ENCODE measurements at places on chromosomes 12 and 14.

DNA sequence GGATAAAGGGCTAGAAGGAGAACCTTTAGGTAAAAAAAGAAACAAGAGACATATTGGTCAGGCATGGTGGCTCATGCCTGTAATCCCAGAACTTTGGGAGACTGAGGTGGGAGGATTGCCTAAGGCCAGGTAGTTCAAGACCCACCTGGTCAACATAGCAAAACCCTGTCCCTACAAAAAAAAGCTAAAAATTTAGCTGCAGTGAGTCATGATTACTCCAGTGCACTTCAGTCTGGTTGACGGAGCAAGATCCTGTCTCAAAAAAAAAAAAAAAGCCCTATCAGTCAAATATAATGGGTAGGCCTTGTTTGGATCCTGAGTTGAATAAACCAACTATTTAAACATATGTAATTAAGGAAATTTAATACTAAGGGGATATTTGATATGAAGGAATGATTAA, 54.2 kb downstream of the PPP1R36 start:
- no peak for DNase-seq

- DNase-seq = no peak
Measured at GRCh38 chr12:90129366-90130030, 420.9 kb upstream of the ATP2B1 start.

DNA sequence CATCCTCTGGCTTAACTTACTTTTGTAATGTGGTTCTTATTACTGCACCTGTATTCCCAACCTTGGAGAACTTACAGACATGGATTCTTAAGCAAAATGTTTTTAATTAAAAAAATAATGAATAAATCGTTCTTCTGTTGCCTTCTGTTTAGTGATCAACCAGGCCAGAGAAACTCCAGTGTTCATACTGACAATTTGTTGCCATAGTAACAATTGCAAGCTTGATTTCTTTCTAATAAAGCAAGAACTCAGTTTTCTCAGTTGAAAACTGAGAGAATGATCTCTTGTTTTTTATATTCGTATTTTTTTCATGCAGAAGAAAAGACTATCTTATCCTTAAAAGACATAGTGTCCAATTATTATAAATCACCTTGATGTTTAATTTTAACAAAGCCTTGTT, 106.5 kb upstream of the LMNTD1 start:
- no peak for DNase-seq

DNA sequence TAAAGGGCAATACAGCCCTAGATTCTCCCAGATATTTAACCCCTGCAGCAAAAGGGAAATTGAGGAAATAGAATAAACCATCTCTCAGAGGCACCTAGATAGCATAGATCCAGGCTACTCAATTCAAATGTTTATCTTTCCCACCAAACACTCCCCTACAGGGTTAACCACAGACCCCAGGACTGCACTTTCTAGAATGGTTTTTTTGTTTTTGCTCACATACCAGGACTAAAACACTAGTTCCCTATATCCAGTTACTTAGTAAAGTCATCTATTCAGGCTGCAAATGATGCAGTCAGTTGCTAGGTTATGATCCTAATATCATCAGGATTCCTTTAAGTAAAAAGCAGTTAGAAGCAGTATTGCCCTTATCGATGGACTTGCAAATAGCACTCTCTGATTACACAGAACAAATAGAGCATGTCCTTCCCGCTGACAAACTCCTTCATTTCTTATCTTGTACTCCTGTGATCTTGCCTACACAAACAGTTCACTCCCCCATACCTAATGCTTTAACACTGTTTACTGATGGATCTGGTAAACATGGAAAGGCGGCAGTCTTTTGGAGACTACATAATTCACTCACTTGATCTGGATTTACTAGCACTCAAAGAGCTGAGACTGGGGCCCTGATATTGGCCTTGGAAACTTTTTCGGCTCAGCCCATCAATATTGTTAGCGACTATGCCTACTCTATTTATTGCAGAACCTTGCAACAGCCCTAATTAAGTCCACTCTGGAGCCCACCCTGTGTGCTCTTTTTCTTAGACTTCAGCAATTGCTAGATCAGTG, 257.2 kb upstream of the DIO2 start:
- DNase-seq = no peak

- DNase-seq = no peak
Measured at GRCh38 chr12:1706632-1706980, 15.7 kb downstream of the ADIPOR2 start.

GRCh38 chr12:123897221-123897620, 75.4 kb downstream of the CCDC92 start:
- DNase-seq = no peak

DNA sequence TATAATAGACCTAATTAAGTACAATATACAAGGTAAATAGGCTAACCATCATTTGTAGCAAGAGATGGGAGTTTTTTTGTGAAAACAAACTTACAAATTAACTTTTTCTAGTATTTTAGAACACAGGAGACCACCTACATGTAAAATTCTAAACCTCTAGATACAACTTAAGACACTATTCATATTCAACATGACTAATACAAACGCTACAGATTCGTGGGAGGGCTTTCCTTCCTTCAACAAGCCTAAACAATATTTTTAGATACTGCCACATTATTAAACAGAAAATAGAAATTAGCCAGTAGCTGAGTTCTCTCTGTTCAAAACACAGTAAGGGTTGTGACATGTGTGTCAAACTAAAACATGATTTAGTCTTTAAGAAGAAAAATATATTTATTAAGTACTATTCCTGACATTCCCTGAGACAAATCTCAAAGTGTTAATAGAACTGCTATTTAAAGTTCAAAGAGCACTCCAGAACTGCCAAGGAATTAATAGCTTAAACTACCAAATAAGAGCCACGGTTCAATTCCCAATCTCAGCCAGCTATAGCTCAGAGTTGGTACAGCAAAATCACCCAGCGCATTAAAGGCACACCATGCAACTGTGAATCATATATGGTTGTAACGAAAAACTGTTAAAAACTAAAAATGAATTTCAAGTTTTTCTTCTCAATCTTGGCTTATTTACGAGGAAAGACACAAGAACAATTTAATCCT, 10.7 kb downstream of the MED13L start:
- no peak for DNase-seq

- DNase-seq = no peak
Measured at GRCh38 chr12:80422550-80422949, 21.5 kb upstream of the PTPRQ start.

GRCh38 chr12:53983950-53984572, 885 bp upstream of the HOXC10 start:
- DNase-seq = no peak

- DNase-seq = peak; percentile 12
Measured at GRCh38 chr12:70645494-70646317, 8.5 kb upstream of the PTPRB start.

- DNase-seq = peak; percentile 84
Measured at GRCh38 chr12:110403976-110404682, 621 bp upstream of the ANAPC7 start.

DNA sequence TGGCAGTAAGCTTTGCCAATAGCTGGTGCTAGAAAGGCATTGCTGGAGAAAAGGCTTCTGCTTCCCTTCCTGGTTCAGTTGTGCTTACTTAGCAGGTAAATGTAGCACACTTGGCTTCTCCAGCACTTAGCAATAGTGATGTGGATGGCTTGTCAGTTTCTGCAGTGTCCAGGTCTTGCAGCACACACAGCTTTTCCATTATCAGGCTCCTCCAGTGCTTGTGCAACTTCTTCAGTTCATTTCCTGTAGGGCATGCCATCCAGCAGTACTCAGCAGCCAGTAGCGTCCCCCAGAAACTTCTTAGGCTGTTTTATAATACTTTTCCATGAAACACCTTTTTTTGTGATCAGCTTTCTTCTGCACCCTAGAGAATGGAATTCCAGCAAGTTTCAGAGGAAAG, 154.6 kb downstream of the SLC6A15 start:
- no peak for DNase-seq

GRCh38 chr14:90274808-90275457, 18.6 kb downstream of the PSMC1 start:
- DNase-seq = no peak

DNA sequence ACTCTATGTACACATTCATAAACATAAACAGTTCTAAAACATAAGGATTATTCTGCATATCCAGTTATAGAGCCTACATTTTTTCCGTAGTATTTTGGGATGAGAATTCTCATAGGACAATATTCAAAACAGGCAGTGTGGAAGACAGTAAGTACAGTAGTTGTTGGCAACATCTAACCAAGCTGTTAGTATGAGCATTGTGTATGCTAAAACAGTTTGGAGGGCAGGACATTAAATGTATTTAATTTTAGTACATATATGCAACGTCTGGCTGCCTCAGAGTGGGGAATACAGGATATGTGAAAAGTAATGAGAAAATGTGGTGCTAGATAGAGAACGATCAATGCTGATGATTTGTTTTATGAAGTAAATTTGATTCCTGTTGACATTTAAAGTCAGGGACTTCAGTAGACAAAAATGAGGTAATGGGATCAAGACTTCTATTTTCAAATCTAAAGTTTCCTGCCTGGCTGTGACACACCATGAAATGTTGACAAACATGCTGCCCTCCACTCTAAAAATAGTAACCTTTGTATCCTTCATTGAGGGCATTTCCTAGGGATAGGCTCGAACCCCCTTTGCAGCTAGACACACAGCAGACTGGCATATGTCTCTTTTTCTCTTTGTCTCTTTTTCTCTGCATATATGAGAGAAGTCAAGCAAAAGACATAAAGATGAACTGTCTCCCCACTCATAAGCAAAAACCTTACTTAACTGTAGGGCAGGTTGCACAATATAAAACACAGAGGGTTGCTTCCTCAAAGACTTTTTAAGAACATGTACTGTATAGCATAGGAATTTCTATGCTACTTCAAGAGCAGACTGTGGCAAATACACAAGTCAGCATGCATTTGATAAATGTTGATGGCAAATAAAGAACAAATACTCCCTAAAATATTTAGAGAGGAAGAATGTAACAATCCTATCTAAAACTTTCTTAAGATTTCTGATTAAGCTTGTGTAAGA, 75.5 kb upstream of the GTF2A1 start:
- DNase-seq = no peak

- no peak for DNase-seq
Measured at GRCh38 chr12:131902332-131903241, 8.2 kb downstream of the ULK1 start.

- no peak for DNase-seq
Measured at GRCh38 chr14:65772921-65773574, 360.5 kb downstream of the FUT8 start.

- DNase-seq = no peak
Measured at GRCh38 chr12:82694276-82694675, 7.6 kb downstream of the TMTC2 start.

GRCh38 chr12:12892681-12893141, 1.3 kb downstream of the GPRC5A start:
- no peak for DNase-seq
